ENCODE measurements at places on chromosomes 16 and 17.

GRCh38 chr16:85172455-85173145 is 60.3 kb upstream of the CIBAR2 start:
- no peak for DNase-seq

DNA sequence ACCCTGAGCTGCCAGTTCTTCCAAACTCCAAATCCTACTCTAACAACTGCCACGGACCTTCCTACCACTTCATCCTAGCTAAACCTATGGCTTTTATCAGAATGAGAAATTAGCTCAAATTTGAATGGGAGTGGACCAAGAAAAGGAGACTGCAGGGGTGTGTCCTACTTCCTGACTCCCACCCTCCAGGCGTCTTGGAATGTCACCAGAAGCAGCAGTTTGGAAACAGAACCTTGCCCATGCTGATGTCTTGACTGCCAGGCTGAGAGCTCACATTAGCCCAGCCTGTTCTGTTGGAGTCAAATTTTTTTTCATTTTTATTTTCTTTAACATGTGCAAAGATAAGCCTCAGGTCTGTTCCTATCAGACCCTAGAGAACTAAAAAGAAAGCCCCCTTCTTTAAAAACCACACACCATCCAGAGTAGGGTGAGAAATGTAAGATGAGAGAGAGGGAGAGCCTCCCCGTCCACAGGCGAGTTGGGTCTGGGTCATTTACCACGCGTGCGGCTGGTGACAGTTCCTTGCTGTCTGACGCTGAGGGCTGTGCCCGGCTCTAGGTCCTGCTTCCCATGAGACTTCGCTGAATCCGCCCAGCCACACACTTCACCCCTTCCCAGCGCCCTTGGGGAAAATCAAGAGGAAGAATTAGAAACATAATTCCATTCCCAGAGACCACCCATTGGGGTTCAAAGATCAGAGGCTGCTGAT is 54.3 kb downstream of the WNT3 start:
- no peak for DNase-seq

DNA sequence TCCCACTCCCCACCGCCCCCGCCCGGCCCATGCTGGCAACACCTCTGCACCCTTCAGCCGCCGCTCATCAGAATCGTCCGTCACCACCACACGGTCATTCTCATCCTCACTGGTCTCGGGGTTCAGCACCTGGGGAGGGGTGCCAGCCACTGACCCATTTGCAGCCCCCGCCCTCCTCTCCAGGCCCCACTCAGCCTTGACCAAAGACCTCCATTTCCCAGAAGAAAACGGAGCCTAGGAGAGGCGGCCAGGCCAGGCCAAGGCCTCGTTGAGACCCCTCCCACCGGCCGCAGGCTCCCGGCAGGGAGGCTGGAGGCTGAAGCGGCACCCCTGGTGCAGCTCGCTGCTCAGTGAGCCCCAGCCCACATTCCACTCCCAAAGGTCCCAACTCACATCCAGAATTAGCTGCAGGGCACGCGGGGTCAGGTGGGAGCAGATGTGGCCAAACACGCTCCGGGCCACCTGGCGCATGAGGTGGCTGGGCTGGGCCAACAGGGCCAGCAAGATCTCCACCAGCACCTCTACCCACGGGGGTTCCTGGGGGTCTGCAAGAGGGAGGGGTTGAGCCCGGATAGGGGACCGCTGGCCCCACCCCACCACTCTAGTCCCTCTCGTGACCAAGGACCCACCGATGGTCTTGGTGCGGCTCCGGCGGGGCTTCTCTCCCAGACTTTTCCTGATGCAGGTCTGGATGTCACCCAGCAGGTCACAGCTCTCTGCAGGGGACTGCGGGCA is 9.8 kb downstream of the MYBBP1A start:
- DNase-seq: no peak

DNA sequence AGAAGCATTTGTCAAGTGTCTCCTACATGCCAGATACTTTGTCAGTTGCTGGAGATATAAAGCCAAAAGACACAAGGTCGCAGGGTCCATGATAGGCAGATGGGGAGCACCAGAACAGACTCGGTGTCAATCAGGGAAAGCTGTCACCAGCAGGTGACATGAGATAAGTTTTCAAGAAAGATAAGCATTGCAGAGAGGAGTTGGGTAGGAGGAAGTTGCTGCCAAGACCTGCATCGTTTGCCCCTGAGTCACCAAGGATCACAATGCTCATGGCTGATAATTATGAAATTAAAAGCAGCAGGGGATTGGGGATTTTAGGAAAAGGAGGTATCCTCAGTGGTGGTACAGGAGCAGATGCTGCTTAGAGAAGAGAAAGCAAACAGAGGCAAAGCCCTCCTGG is 551.1 kb upstream of the CDH11 start:
- DNase-seq: peak; percentile 59

DNA sequence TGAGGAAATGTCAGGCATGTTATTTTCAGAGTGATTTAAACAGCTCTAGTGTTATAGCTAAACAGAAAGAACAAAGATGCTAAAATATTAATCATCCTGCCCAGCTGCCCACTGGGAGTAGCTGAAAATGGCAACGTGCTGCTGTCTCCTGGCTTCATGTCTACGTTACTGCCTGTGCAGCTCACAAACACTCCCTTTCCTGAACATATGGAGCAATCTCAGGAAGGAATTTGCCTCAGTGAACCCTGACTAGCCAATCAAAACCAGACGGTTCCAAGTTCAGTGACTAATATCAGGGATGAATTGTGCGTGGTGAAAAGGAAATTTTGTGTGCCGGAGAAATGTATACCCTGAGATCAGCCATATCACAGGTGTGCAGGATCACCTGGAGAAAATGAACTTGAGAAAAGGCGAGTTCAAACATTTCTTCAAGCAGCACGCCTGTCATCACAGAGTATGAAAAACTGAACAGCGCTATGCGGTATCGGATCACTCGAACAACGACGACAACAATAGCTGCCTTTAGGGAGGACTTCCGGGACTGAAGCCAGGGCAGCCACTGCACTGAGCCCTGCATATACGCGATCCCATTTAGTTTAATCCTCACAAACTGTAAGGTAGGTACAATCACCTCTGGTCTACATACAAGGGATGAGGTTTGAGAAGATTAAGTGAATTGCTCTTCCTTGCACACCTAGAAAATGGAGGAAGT is 110.3 kb downstream of the STX8 start:
- peak; percentile 87 for DNase-seq

DNA sequence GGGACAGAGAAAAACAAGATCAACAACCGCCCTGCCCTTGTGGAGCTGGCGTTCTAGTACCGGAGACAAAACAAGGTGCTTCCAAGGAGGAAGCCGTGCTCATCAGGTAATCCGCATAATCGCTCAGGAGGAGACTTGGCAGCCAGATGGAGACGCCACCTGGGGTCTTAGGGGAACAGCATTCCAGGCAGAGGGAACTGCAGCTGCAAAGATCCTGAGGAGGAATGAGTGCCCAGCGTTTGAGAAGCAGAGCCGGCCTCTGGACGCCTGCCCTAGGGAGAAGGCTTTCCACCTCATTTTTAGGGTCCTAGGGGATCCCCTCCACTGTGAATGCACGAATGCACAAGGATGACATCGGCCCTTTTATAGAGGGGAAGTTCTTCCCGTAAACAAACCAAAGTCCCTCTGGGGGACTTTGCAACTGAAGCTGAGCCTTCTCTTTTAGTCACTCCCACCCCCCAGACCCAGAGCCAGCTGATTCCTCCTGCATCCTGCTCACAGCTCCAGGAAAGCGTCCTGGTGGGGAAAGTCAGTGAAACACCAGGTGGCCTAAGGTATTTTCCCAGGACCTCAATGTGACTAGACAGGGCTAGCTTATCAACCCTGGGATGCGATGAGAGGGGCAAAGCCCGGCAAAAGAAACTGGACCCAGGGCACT is 13.2 kb upstream of the MPRIP start:
- no peak for DNase-seq

DNA sequence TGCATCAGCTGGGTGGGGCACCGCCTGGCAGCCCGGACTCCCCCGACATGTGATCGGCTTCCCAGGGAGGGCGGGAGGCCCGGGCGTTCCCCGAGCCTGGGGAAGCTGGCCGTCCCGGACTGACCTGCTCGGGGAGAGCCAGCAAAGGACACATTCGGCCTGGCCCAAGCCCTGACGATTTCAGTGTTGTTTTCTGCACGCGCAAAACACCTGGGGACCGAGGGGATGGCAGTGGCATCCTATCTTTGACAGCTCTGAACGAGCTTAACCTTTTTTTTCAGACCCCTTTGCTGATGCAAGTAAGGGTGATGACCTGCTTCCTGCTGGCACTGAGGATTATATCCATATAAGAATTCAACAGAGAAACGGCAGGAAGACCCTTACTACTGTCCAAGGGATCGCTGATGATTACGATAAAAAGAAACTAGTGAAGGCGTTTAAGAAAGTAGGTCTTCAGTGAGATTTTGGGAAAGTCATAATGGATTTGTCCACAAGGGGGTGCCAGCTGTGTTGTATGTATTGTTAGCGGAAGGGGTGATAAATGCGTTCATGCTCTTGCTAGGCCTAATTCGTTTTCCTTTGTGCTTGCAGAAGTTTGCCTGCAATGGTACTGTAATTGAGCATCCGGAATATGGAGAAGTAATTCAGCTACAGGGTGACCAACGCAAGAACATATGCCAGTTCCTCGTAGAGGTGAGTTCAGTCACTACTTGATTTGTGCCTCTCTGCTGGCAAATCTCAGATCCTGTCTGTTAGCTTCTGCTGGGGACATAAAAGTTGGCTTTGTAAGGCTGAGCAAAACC is 1.0 kb downstream of the EIF1 start:
- peak; percentile 78 for DNase-seq

DNA sequence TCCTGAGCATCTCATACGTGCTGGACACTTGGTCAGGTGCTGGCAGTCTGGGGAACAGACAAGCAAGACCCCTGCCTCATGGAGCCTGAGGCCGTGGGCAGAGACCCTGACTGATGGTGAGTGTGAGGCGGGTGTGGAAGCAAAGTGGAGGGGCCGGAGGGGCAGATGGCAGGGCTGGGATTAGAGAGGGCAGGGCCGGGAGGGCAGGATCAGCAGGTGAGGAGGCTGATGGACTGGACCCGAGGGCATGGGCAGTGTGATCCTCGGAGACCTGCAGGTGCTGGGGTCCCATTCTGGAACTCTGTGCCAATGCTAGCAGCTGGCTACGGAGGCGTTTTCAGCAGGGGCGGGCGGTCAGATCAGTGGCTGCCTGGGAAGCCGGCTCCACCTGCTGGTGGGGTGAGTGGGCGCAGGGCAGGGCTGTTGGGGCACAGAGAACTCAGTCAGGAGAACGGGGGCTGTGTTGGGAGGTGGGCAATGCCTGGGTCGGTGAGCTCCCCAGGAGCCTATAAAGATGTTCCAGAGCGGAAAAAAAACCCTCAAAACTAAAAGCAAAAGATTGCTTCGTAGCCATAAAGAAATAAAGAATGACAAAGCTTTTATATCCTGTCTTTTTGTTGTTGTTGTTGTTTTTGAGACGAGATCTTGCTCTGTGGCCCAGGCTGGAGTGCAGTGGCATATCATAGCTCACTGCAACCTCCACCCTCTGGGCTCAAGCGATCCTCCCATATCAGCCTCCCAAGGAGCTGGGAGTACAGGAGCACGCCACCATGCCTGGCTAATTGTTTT is 8.9 kb upstream of the C16orf74 start:
- peak; percentile 12 for DNase-seq

GRCh38 chr17:75087558-75088453 is at the start of gene SLC16A5:
Gene SLC16A5 (plus strand): TSS chr17:75087954. CDS start chr17:75093637, 5,683 bp downstream.
- peak; percentile 61 for DNase-seq

- no peak for DNase-seq
Observed at GRCh38 chr16:18050234-18050633, 286.3 kb downstream of the NPIPA8 start.

- no peak for DNase-seq
Observed at GRCh38 chr17:68733241-68734176, 132.3 kb upstream of the FAM20A start.

- DNase-seq: peak; percentile 95
Observed at GRCh38 chr17:30433514-30433913, 43.7 kb upstream of the GOSR1 start.

DNA sequence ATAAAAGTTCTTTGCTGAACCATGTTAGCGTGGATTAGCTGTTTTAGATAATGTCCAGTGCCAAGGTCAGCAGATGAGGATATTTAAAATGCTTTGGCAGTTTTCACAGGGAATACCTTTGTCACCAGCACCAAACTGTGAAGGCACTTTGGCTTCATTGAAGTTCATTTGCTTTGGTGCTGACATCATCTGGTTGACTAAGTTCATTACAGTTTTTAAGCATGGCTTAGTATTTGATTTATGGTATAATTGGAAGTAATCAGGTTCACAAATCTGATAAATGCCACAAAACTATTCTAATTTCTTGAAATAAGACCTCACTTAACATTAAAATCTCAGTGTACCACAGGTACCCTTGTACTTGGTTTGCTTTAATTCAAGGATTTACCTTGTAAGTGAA is 4.3 kb downstream of the GID4 start:
- DNase-seq: peak; percentile 49

- DNase-seq: peak; percentile 88
Observed at GRCh38 chr17:39244600-39245570, 19.1 kb upstream of the STAC2 start.
